NCI-H2081 treated with DMSO at 0.1 percent for 48 hours (cell line): ENCODE measurements at places on chromosomes 4 and X.

GRCh38 chr4:118367361-118367760 lies 14.6 kb upstream of the PRSS12 start:
- DNase-seq, result no peak

GRCh38 chr4:76963131-76963750 lies 13.7 kb downstream of the SEPTIN11 start:
- no peak for DNase-seq

DNA sequence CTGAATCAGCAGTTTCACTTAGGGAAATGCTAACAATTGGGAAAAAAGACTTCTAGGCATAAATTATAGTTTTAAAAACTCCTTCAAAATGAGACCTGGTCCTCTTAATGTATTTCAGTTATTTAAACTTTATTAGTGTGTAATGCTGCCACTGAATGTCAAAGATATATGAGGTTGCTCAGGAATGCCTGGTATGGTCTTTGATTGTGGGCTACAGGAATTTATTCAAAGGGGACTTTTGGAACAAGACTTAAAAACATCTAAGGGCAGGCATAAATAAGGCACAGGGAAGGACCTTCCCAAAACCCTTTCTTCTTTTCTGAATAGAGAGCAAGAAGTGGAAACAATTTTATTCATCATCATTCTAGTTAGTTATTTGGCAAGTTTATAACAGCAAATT lies 439.1 kb downstream of the TLL1 start:
- no peak for DNase-seq

- no peak for DNase-seq
Observed at GRCh38 chrX:87679849-87680248, 162.2 kb downstream of the KLHL4 start.

DNA sequence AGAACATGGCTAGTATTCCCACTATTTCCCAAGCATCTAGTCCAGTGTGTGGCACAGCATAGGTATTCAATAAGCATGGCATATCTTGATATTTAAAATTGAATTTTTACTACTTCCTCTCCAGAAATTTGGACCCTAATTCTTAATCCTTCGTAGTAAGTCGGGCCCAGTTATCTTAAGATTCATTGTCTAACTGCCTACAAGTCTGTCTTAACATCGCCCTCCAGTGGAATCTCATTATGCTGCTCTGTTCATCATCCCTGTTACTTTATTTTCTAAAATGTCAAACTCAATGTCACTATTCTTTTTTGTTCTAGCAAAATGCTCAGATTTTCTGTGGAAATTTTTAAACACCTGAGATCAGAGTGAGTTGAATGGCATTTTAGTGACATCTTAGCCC lies 606.2 kb downstream of the KLHL13 start:
- peak; percentile 14 for DNase-seq

DNA sequence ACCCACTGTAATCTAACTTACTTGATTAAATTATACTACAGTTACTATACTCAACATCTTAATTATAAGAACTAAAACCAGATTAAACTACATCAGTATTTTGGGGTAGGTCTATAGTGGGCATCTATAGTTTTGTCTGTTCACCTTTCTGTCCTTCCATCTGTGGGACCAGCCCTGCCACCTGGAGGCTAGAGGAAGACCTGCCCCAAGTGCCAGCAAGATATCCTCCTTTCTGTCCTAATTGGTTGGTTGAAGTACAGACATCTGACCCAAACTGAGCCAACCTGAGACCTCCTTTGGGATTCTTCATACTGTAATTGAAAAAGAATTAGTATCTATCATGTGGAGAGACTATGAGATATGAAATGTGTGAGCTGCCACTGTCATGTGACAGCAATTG lies 172.2 kb upstream of the TLL1 start:
- no peak for DNase-seq

DNA sequence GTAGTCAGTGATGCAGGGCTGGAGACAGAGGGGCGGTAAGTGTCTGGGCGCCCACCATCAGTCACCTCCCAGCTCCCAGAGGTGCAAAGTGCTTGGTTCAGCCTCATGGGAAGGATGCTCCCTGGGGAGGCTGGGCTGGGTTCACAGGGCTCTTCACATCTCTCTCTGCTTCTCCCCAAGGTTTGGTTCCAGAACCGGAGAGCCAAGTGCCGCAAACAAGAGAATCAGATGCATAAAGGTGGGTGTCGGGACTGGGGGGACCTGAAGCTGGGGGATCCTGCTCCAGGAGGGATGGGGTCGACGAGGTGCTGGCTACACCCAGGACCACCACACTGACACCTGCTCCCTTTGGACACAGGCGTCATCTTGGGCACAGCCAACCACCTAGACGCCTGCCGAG lies 10.1 kb downstream of the SHOX start:
- DNase-seq, result no peak

- DNase-seq, result no peak
Observed at GRCh38 chr4:80199947-80200346, 2.6 kb downstream of the PRDM8 start.

GRCh38 chr4:99275050-99275449 lies 15.7 kb downstream of the ADH1A start:
- no peak for DNase-seq

DNA sequence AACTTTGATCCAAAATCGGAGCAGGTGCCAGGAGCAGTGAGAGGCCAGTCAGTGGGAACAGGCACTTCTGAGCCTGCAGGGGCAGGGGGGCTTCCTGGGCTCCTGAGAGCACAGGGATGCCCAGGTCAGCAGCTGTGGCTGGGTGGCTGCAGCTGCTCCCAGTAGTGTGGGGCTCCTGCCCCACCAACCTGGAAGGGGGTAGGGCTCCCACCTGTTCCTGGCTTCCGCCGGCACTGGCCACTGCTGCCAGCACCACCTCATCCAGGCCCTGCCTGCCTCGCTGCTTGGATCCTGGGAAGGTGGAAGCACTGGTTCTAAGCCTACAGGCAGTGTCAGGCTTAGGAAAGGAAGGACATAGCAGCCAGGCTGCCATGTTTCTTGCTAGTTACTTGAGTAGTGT lies 18.6 kb downstream of the GRK4 start:
- no peak for DNase-seq

DNA sequence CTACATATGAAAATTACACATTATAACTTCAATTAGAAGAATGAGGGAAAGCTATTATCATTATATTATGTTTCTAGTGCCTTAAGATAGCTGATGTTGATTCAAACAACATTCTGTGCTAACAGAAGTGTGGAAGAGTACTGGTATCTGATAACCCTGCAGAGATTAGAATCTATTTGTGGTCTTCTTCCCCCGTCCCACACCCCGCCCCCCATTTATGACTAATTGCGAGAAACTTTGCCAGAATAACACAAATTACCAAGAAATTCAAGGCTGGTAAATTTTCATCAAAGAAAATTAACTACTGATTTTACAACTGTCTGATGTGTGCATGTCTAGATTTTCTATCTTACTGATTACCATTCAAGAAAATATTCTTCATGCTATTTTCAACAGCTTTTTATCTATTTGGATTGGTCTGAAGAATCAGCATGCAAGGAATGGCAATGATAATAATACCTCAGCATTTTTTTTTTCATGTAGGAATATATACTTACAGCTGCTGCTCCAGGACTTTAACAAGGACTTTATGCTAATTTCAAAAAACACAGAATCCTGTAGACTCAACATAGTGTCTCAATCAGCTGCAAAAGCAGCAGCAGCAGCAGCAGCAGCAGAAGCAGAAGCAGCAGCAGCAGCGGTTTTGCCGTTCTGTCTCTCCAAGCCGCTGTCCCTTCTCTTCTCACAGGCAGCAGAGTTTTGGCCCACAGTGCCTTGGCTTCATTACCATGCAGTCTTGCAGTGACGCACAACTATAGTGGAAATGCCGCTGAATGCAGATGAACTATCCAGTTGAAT lies 126.7 kb downstream of the FRYL start:
- DNase-seq, result no peak

DNA sequence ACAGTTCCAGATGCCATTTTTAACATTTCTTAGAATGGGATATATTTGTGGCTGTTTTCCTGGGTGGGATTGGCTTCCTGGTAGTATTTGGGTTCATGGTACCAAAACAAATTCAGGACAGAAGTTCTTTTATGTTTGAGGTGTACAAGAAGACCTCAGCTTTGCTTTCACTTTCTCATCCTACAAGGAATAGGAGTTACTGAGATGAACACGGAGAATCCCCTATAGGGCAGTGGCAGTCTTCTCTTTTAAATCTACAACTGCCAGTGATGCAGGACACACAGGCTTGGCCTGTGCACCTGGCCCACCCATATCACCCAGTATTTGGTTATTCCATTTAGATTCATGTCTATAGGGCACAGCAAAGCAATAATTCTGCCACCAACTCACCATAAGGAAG lies 35.2 kb downstream of the SLC10A7 start:
- no peak for DNase-seq

DNA sequence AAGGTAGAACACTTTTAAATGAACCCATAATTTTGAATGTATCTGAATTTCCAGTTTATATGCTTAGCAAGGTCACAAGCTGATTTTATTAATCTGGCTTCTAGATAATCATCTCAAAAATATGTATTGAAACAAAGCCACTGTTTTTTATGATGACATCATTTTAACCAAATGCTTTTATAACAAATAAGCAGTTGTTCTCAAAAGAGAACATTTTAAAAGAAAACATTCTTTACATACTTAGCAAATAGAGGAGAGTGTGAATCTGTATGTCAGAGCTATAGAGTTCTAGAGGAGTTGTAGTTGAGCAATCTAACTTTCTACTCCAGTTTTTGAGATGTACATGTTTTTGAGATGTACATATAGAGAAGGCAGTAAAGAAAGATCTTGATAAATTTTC lies 42.5 kb downstream of the LAMP2 start:
- no peak for DNase-seq

GRCh38 chr4:11635342-11635741 lies 206.6 kb upstream of the HS3ST1 start:
- no peak for DNase-seq

GRCh38 chrX:45850775-45851433 lies 650.2 kb upstream of the DIPK2B start:
- DNase-seq, result no peak

DNA sequence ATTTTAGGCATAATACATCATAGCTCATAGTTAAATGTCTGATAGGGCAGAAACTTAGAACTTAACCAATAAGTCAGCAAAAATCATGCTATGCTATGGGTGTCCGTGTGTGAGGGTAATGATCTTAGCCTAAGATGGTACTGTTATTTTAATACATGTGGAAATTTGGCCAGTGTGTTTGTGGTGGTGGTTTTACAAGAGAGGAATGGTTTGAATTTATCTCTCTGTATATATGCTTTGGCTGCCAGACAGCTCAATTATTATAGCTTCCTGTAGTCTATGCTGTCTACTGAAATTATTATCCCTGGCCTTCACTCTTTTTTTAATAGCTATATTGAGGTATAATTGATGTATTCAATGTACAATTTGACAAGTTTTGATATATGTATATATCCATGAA lies 21.3 kb downstream of the ZNF330 start:
- no peak for DNase-seq

GRCh38 chr4:183295711-183296110 lies 24.4 kb downstream of the CLDN22 start:
- no peak for DNase-seq

GRCh38 chr4:22091906-22092305 lies 143.3 kb upstream of the KCNIP4 start:
- DNase-seq, result no peak

DNA sequence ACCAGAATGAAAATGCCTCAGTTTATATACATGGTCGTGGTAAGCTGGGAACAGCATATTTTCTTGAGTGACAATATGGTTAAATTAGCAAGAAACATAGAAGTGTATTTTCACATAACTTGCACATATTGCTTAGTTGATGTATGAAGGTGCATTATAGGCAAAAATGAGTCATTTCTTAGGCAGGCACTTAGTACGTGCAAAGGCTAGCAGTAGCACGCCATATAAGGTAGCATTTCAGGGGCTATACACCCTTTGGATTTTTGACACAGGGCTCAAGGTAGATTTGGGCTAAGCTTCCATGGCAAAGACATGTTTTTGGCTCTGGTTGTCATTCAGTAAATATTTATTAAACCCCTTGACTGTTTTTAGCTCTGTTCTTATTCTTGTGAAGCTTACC lies 33.1 kb downstream of the PCDH7 start:
- DNase-seq, result no peak

- no peak for DNase-seq
Observed at GRCh38 chr4:151361126-151361525, 35.7 kb upstream of the SH3D19 start.

DNA sequence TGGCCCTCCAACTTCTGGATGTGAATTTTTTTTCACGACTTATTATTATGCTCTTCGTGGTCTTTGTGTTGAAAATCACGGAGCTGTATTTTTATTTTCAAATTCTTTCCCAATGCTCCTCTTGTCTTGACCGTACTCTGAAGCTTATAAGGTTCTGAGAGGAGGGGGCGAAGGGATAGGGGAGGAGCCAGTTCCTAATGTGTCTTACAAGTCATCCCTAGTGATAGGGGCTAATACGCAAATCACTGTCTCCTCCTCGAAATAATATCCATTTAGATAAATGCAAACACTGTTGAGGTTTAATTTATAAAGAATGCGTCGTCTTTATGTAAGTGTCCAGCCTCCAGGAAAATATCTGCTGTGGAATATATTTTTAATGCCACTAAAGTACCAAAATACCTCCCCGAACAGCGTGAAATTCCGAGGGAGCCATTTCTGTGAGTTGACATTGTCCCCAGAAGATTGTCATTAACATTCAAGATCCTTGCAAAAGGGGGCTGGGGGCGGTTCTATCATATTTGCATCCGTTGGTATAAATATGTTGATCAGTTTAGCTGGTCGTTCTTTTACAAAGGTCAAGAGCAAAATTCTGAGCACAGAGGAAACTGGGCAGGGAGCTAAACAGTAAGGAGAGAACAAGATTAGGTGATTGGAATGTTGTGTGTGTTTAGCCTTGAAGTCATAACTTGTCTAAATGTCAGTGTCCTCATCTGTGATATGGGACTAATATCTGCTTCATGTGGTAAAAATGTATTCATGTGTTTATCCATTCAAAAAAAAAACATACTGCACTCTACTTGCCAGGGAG lies 3.7 kb upstream of the FAT1 start:
- DNase-seq, result no peak

- DNase-seq, result no peak
Observed at GRCh38 chr4:6318206-6318605, 48.6 kb downstream of the WFS1 start.

GRCh38 chr4:8409264-8410065 lies 31.1 kb downstream of the ACOX3 start:
- no peak for DNase-seq

DNA sequence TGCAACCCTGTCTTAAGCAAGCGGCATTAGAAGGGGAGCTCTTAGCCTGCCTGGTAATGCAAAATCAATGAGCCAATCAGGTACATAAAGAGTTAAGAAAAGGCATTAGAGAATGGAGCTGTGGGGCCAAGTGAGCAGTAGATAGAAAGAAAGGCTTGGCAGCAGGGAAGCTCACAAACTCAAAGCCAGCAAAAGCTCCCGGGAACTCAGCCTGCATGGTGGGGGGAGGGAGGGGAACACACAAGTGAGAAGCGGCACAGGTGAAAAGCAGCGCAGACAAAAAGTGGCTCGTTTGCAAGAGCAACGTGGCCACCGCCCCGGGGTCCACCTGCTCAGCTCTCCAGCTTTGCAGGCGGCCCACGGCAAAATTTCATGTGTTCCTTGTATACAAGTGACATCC lies 818.5 kb downstream of the FAM133A start:
- no peak for DNase-seq

- no peak for DNase-seq
Observed at GRCh38 chrX:9882669-9883446, 84.3 kb upstream of the CLDN34 start.
